ENCODE measurements at places on chromosomes 3 and 15. TPM values are rescaled to one million over a fixed set of nuclear protein-coding genes. Genes with fewer than 3 reads are reported as not detected.

Gene CCDC54
- total RNA-seq = not detected

Gene ASB14
- not detected for total RNA-seq

Gene PLS1
- 9.5 TPM for total RNA-seq

Gene CCDC33
- 2.8 TPM for total RNA-seq

Gene ANKUB1
- not detected for total RNA-seq

Gene CGNL1
- total RNA-seq = 0.43 TPM

Gene SRGAP3
- 1.8 TPM for total RNA-seq

Gene CCR2
- total RNA-seq = not detected

- peak; percentile 56 for DNase-seq
These were observed 40.6 kb upstream of the NMNAT3 start for GRCh38 chr3:139718415-139718814.

- DNase-seq = no peak
These were observed 59.0 kb upstream of the SMAD3 start for GRCh38 chr15:67006083-67007065.

DNA sequence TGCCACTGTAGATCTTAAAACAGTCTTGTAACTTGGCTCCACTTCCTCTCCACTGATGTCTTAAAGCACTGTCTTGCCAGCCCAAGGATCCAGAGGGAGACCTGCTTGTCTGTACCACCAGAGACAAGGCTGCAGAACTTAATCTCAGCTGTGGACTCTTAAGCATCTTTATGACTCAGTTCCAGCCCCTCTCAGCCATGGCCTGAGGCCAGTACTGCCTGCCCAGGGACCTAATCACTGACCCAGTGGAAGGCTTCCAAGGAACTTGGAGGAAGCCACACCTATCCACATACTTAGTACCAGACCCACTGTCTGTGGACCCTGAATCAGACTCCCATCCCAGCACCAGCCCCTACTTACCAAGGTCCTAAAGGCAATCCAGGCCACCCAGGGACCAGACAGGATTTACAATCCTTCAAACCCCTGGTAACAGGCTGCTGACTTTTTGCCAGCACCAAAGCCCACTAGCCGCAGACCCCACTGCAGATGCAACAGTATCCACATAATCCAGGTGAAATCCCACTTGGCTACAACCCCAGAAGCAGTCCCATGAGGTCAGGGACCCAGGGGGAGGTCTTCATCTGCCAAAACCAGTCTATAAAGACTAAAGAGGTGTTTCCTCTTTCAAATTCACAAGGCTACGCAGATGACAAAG lies 41.9 kb upstream of the PRR20G start:
- no peak for DNase-seq

DNA sequence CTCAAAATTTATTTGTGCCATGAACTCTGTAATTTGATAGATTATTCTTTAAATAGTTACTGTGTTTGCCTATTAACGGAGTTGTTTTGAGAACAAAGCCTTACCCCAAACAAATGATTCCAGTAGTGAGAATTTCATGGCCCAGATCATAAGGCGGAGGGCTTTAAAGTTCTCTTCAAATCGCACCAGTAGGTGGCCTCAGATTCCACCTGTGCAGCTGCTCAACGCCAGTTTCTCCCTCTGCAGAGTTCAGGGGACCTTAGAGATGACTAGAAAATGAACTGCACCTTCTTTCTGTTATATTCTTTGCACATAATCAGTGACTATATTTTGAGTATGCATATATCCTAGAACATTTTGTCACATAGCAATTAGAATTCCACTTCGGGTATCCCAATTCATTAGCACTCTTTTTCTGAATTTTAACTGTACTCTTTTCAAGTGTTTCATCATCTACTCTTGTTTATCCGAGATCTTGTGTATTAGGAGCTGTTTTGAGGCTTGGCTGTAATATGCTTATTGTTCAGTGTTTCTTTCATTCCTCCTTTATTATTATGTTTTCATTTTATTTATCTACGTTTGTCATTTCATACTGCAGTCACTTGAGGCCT lies 232.6 kb upstream of the CHRM5 start:
- peak; percentile 41 for DNase-seq

- DNase-seq = no peak
These were observed 54.3 kb downstream of the HMG20A start for GRCh38 chr15:77475001-77475400.

- no peak for DNase-seq
These were observed 56.4 kb downstream of the NEO1 start for GRCh38 chr15:73108676-73109075.

GRCh38 chr3:197748597-197749314 lies 927 bp upstream of the FYTTD1 start:
- DNase-seq = peak; percentile 18

DNA sequence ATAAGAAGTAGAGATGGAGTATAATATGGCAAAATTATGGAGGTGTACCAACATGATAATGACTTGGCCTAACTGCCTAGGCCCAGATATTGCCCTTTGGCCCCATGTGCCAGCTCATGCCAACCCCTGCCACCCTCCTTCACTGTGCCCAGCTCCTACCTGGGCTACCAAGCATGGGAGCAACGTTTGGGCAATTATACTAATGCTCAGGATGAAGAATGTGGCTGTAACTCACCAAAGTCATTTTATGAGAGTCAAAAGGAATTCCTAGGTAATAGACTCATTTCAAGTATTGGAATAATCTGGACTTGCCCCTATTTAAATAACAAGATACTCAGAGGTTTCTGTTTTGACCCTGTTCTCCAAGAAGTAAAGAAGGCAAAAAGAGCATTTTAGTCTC lies 240.2 kb upstream of the IL12A start:
- DNase-seq = no peak

- no peak for DNase-seq
These were observed 57.2 kb downstream of the EFCAB12 start for GRCh38 chr3:129371041-129371826.

Measured in H4 (cell line).